ENCODE measurements at places on chromosomes 1 and 21.

DNA sequence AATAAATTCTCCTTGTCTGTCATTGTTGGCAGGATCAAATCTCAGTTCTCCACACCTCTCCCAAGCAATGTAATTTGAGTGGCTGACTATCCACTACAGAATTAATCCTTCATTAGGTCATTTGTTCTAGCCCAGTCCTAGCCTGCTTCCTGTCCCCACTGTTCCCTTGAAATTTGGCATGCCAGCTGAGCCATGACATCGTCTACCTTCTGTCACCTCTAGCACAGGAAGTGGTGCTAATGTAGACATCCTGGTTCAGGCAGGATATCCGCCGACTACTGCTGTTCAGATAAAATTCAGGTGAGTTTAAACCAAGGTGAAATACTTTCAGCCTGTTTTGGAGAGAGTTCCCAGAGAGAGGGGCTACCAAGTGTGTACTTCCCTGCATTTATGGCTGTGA, 5.9 kb downstream of the CHRM3 start:
- no peak for DNase-seq

DNA sequence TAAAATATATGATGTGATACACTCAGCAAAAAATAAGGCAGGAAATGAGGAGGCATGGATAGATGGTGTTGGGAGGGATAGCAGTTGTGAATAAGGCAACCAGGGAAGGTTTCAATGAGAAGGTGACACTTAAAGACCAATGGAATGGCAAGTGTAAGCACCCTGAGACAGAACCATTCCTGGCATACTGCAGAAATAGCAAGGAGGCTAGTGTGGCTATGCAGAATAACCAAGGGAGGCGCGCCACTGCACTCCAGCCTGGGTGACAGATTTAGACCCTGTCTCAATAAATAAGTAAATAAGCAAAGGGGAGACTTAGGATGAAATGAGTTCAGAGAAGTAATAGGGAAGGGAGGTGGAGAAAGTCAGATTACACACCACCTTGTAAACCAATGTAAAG, 113.9 kb downstream of the TOMM20 start:
- no peak for DNase-seq

- no peak for DNase-seq
Measured at GRCh38 chr1:10597492-10598388, 123.0 kb downstream of the PEX14 start.

- DNase-seq, result no peak
Measured at GRCh38 chr1:109620401-109620791, 759 bp downstream of the AMPD2 start.

DNA sequence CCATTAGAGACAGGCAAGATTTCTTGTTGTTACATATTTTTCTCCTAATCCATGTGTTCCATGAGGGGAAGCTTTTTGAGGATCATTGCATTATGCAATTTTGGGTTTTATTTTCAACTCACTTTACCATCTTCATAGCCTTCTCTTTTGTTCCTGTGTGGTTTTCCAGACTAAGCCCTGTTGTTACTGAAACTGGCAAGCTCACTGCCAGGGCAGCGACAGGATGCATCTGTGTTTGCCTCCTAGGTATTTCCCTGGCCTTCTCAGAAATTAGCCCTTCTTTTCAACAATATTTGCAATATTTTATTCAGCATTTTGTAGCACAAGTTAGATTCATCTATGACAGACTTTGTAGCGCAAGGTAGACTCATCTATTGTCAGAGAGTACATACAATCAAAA, 134.2 kb upstream of the CYYR1 start:
- no peak for DNase-seq

GRCh38 chr1:7383671-7384520, 387.2 kb upstream of the VAMP3 start:
- no peak for DNase-seq

- peak; percentile 79 for DNase-seq
Measured at GRCh38 chr1:230191079-230191804, 124.2 kb downstream of the GALNT2 start.

- no peak for DNase-seq
Measured at GRCh38 chr1:224490549-224491537, 56.2 kb upstream of the WDR26 start.

DNA sequence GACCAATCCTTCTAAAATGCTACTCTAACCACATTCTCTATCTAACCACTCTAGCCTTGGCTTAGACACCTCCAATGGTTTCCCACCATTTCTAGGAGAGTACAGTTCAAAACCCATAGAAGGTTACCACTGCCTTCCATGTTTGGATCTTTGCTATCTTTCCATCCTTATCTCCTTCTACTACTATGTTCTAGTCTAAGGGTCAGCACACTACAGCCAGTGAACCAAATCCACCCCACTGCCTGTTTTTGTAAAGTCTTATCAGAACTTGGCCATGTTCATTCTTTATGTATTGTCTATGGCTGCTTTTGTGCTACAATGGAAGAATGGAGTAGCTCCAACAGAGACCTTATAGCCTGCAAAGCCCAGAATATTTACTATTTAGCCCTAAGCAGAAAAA, 6.2 kb downstream of the MTF1 start:
- DNase-seq, result no peak

GRCh38 chr1:162327788-162328165, 48.9 kb downstream of the SPATA46 start:
- DNase-seq, result no peak

DNA sequence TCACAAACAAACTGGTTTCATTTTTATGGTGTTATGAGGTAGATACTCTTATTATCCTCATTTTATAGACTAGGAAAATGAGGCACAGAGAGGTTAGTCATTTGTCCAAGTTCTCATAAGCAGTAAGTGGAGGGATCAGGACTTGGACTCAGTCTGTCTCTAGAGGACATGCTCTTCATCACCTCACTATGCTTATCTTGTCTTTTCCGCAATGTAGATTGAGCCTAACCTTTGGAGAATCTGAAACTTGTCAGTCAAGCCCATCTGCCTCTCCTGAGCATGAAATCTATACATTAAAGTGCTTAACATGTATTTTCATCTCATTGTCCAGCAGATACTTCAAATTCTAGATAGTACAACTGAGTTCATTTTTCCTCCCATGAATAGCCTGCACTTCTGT, 11.8 kb upstream of the CDC14A start:
- DNase-seq, result no peak

GRCh38 chr1:242224461-242224860, 225.6 kb upstream of the MAP1LC3C start:
- DNase-seq, result no peak

DNA sequence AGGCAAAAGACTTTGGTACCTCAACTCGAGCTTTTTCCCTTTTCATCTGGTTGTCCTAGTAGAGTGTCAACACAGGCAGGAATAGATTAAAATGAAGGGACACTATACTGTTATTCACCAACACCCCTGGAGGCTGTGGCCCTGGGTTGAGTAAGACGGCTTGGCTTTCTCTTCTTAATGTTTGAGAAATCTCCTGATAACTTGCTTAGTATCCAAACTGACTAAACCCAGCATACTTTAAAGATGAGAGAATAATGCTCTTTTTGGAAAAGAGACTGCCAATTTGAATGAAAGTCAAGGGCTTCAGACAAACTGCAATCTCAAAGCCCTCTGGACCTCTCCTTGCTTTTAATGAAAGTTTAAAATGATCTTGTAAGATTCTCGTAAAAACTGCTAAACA, 2.6 kb upstream of the SLC30A1 start:
- DNase-seq, result no peak

GRCh38 chr1:75616436-75617433, 5.8 kb upstream of the SLC44A5 start:
- no peak for DNase-seq

GRCh38 chr1:199859491-199859933, 168.0 kb upstream of the NR5A2 start:
- peak; percentile 68 for DNase-seq

- DNase-seq, result no peak
Measured at GRCh38 chr21:44726826-44727225, 15.5 kb upstream of the TSPEAR start.

DNA sequence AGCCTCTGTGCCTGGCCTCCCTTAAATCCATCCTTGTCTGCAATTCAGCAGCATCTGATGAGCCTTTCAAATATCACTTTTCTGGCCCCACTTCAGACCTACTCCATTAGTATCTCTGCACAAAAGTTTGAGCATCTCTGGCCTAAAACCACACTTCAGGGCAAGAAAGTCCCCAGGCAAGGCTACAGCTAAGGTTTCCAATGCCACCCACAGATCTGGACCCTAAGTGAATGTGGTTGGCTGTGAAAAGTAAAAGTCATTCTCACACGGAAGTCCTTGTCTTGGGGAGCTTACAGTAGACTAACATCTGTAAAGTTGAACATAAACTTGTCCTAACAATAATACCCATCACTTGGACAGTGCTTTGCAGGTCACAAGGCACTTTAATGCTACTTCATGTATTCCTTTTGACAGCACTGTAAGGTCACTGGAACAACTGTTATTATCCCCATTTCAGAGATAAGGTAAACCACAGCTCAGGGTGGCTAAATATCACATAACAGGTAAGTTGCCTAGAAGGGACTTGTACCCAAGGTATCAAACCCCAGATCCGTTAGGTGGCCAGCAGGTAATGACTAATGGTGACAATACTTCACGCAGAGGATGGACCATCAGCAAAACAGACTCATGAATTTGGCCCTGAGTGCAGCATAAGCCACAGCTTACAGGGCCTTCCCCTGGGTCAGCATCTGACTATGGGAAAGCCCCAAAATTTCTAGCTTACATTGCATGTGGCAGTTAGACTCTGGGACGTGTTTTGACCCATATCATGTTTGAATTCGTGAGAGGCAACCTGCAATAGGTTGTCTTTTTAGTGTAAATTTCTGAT, 356.0 kb downstream of the HHAT start:
- no peak for DNase-seq

DNA sequence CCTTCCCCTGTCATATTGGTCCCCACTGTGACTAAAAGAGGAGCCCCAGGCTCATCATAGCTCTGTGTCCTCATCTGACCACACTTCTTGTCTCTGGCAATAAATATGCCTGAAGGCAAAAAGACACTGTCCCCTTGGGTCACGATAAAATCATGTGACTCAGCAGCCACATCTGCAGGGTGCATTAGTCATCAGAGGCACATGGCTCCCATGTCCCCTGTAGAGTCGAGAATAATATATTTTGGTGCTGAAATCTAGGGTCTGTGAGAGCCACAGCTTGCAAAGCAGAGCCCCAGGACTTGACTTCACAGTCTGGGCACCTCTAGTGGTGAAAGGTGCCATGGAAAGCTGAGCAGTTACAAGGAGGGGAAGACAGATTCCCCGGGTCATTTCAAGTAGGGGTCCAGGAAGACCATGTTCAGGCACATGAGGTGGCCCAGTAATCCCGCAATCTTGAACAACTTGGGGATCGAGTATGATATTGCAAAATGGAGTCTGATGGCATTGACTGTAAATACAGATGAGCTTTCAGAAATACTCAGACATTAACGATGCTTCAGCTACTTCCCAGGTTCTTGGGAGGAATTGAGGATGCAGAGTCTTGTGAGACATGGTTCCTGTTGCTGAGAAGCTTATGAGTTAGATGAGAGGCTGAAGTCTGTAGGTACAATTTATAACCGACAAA, 68.6 kb downstream of the SLC35F3 start:
- peak; percentile 2 for DNase-seq

- no peak for DNase-seq
Measured at GRCh38 chr1:11484321-11484655, 5.3 kb downstream of the DISP3 start.

DNA sequence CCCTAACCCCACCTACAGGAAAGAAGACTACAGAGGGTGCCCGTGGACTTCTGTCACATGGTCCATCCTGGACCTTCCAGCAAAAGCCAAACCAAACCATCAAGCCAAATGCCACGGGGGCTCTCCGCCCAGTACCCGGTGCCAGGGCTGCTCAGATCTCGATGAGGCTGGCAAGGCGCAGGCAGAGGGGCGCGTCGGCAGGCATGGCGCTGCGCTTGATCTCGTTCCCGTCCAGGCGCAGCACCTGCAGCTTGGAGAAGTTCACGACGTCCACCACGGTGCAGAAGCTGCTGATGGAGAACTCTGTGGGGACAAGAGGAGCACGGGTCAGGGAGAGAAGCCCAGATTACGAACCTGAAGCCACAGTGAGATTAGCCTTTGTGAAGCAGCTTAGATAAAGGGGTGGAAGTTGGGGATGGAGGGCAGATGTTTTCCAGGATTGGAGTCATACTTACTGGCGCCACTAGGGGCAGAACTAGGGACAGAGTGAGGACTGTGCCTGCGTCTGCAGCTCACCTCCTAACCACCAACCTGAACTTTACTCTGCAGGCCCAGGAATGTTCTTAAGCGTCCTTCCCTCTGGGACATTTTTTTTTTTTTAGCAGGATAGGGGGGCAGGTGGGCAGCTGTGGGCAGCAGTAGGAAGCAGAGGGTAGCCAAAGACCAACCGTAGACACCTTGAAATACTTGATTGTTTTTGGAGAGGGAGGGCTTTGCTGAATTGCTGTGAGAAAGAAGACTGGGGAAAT, 8.6 kb downstream of the FMOD start:
- peak; percentile 48 for DNase-seq

DNA sequence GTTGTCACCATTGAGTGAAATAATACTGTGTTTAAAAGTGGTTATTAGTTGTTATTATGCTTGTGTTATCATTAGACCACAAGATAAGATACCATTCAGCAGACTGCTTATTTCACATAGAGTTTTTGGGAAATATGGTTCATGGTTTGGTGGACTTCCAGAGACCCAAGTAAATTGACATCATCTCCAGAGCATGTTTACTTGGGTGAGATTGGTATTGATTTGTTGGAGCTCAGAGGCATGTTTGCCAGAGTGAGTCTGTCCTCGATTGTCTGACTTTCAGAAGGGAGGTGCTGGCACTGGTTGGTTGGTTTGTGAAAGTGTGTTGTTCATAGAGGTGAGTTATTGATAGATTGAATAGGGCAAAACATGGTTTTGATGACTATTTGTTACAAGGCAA, 291.4 kb downstream of the TGFB2 start:
- no peak for DNase-seq

- no peak for DNase-seq
Measured at GRCh38 chr1:4975856-4976255, 321.4 kb downstream of the AJAP1 start.

DNA sequence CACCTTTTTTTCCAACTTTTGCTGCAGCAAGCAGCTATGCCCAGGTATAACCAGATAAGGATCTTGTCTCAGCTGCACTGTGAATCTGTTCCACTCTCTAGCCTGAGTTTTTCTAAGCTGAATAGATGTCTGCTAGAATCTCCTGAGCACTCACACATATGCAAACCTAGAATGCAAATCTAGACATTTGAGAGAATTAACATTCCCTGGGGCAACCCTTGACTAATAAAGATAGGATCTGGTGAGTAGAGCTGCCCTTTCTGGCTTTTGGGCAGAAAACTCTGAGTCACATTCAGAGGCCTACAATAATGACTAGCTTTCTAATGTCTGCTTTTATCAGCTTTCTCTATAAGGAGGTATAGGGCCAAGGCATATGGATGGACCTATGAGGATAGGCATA, 61.4 kb upstream of the BARHL2 start:
- no peak for DNase-seq

- DNase-seq, result no peak
Measured at GRCh38 chr1:209956116-209956515, 18.1 kb downstream of the SYT14 start.

GRCh38 chr1:244231193-244231571, 180.1 kb downstream of the ZBTB18 start:
- DNase-seq, result no peak
